Panc1 (cell line): ENCODE measurements at places on chromosomes 11 and 22.
A peak's percentile ranks its signal among the peaks of the same experiment; 100 is the strongest.

GRCh38 chr22:45553351-45554039 is 50.8 kb downstream of the FBLN1 start:
- DNase-seq, result peak; percentile 61

DNA sequence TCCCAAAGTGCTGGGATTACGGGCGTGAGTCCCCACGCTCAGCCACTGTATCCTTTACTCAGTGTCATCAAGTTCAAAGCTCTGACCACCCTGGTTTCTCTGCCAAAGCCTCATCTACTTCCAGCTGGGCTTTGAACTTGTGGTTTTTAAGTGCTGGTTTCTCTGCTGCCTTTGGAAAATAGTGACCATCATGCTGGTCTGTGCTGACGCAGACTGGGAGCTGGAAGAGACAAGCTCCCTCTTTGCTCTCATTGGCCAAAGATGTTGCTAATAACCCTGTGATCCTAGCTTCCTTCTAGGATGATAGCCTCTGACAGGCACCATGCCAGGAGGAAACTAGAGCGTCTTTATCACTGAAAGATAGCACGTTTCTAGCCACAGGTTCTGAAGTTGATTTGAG is 62.4 kb downstream of the ALX4 start:
- no peak for DNase-seq

DNA sequence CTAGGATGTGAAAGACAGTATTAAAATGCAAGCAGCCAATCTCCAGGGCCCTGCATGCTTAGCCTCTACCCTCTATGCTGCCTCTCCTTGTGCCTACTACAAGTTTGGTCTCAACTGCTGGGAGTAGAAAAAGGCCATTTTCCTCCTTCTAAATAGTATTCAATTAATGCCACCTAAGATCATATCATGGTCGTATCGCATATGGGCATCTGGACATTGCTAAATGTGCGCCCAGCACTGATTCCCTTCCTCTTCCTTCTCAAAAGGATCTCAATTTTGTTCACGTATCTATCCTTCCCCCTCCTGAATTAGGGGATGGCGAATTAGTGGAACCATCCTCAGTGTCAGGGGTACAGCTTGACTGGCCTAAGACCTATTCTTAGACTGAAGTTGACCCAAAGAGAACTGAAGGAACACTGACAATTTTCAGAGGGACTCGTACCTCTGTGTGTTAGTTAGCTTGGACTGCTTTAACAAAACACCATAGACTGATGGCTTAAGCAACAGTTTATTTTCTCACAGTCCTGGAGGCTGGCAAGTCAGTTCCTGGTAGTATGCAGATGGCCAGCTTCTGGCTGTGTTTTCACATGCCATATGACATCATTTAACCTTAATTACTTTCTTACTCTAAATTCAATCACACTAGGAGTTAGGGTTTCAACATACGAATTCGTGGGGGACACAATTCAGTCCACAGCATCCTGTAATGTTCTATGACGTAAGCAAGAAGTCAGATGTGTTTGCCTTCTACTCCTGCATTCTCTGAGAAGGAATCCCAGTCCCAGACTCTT is 8.5 kb upstream of the NUP50 start:
- no peak for DNase-seq

DNA sequence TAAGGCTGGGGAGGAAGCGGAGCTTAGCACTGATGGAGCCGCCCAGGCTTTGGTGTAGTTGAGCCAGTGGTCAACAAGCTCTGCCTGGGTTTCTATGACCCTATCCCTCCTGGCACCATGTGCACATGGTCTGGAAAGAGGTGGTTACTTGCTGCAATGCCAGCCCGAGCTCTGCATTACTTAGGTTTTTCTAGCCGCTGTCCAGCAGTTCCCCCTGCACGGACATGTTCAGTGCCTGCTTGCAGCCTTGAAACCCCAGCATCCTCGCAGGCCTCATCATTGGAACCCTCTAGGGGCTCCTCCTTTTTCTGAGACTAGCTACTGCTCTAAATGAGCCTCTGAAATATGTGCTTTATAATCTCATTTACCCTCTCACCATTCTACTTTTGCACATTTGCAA is 16.6 kb downstream of the CNTF start:
- DNase-seq, result no peak

DNA sequence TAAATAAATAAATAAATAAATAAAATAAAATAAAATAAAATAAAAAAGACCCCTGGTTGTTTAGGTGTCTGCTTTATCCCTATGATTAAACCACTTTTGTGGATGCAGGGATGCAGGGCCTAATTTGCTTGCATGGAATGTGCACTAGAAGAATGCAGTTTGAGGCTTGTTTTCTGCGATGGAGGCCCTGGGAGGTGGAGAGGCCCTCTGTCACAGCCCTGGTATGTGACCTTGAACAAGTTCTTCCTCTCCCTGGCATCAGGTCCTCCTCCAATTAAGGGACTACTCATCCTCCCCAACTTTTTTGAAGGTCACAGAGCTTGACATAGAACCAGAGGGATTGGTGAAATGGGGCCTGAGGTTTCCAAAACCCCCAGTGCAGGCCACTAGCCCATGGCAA is 22.7 kb downstream of the KCNJ4 start:
- DNase-seq, result no peak

GRCh38 chr22:45211848-45212247 is 28.8 kb downstream of the KIAA0930 start:
- DNase-seq, result no peak

DNA sequence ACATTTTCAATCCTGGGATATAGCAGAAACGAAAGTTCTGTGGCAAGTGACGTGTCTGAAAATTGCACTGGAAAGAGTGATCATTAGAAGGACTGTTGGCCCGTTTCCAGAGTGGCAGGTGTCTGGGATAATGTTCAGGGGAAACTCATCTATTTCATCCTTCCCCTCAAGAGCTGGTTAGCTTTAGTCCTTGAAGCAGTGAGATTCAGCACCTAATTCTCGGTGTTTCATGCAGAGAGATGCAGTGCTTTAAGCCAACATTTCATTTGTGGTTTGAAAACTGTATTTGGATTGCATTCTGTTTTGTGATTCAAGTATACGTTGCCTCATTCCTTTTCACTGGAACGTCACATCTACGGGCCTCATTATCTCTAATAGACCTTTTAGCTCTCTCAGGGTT is 205.0 kb upstream of the RAG2 start:
- no peak for DNase-seq

DNA sequence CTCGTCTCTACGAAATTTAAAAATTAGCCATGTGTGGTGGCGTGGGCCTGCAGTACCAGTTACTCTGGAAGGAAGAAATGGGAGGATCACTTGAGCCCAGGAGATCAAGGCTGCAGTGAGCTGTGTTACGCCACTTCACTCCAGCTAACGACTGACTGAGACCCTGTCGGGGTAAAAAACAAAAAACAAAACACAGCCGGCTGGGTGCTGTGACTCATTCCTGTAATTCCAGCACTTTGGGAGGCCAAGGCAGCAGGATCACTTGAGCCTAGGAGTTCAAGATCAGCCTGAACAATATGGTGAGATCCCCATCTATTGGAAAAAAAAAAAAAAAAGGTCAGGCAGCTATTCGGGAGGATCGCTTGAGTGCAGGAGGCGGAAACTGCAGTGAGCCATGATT is 2.4 kb downstream of the PAFAH1B2 start:
- DNase-seq, result no peak

GRCh38 chr22:36585841-36586240 is 56.9 kb upstream of the EIF3D start:
- no peak for DNase-seq

DNA sequence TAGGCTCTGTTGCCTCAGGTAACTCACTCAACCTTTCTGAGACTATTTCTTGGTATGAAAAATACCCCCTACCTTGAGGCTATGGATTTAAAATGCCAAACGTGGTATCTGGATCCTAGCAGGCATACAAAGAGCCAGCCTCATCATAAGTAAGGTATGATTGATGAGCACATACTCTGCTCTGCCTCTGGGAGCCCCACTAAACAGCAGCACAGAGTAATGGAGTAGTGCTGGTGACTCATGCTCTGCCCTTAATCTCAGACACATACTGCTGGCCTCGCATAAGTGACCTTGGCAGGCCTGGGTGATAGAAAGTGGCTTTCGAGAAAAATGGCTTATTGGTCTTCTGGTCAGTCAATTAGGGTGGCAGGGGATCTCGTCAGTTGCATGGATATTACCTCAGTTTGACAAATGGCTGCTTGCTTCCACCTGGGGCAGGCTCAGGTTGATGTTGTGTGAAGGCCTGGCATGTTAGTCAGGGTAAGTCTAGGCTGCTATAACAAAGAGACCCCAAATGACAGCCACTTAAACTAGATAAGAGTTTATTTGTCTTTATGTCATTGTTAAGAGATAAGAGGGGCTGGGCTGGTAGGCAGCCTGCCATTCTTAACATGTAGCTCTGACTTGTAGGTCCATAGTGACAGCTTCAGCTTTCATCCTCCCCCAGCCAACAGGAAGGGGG is 15.2 kb upstream of the SLC6A5 start:
- no peak for DNase-seq

- DNase-seq, result no peak
Observed at GRCh38 chr11:93536101-93536861, 6.9 kb downstream of the SMCO4 start.

- no peak for DNase-seq
Observed at GRCh38 chr11:60939855-60940254, 12.1 kb downstream of the SLC15A3 start.

DNA sequence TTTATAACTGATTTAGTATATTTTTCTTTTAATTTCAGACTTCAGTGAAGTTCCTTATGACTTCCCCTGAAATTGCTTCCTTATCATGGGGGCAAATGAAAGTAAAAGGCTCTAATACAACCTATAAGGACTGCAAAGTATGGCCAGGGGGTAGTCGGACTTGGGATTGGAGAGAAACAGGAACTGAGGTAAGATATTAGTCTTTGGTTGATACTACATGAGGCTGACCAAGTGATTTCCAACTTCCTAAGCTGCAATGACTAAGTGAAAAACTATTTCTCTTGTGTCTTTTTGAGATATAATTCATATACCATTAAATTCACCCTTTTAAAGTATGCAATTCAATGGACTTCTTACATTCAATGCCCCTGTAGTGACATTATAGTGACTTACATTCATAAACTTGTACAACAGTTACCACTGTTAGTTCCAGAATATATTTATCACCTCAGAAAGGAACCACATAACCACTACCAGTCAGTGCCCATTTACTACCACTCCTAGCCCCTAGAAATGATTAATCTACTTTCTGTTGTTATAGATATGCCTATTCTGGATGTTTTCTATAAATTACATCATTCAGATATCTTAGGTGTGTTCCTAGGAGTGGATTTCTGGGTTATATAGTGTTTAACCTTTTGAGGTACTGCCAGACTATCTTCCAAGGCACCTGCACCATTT is 21.6 kb downstream of the AAMDC start:
- no peak for DNase-seq

GRCh38 chr11:75195167-75195962 is 44.5 kb downstream of the SLCO2B1 start:
- DNase-seq, result no peak

DNA sequence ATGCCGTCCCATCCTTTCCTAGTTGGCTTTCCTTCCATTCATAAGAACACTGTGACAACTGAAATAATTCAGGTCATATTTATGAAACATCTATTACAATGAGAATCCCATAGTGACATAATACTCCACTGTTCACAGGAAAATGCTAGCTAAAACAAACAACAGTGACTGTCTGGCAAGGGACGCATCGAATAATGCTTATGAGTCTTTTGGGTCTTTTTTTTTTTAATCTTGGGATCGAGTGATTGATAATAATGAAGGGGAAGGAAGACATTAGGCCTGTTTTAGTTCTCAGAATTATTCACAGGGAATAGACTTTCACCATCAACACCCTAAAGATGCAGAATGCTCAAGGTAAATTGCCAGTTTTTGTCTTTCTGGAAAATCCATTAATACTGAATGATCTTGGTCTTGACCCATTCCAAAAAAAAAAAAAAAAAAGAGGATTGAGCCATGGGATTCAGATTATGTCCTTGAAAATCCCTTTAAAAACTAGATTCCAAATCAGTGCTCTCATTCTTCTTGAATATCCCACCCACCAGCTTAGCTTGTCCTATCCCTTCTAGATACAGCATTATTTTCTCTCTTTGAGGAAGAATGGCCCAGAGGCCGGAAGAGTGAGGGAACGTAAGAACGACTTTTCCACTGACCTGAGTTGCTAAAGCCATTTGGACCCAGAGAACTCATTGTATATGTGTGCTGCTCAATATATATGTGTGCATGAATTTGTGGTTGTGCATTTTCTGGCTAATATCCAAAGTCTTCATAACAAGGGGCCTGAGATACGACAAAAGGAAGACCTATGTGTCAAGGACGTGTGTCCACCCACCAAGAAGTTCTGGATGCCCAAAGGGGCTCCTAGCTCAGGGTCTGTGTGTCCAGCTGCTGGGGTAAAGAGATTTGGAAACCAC is 35.2 kb upstream of the CREB3L1 start:
- DNase-seq, result no peak

DNA sequence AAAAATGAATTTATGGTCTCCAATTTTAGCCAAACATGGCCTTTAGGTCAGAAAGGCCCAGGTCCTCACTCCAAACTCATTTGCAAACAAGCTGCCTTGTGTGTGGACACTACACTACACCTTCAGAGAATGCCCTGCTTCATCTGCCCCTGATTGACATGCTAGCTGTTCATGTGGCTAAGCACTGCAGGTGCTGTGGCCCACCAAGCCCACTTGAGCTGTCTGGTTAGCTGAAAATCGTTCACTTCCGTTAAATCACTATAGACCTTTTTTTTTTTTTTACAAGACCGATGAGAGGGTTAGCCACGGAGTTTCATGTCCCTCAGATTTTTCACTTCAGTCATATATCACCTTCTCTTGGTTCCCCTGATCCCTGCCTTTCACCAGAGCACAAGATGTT is 39.3 kb downstream of the NF2 start:
- no peak for DNase-seq

GRCh38 chr11:78253797-78254196 is 65.1 kb downstream of the USP35 start:
- DNase-seq, result no peak

- no peak for DNase-seq
Observed at GRCh38 chr11:111541254-111542061, 938 bp downstream of the LAYN start.

GRCh38 chr22:27462190-27462589 is 339.4 kb downstream of the MN1 start:
- no peak for DNase-seq

- no peak for DNase-seq
Observed at GRCh38 chr11:11427542-11427941, 74.5 kb upstream of the CSNK2A3 start.

GRCh38 chr11:92224407-92225124 is at the start of gene FAT3:
FAT3 (plus strand) TSS chr11:92224818; CDS start chr11:92352113, 127,295 bp downstream.
- no peak for DNase-seq

DNA sequence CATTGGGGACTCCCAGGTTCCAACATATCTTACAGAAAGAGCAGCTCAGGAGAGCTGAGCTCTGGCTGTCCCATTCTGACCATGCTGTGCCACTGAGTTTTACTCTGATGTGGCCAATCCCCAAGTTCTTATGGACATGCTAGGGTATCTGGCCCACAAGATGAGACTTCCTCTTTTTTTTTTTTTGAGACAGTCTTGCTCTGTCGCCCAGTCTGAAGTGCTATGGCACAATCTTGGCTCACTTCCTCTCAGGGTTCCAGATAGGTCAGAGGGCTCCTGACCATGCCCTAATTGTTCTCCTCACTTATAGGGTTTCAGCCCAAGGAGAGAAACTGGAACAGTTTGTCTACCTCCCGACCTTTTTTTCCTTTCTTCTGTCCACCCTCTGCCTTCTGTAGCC is 152.3 kb upstream of the CCDC90B start:
- DNase-seq, result no peak
